ENCODE measurements at places on chromosomes 2 and 18.

GRCh38 chr18:37714691-37715090 is 149.1 kb upstream of the CELF4 start:
- no peak for DNase-seq

DNA sequence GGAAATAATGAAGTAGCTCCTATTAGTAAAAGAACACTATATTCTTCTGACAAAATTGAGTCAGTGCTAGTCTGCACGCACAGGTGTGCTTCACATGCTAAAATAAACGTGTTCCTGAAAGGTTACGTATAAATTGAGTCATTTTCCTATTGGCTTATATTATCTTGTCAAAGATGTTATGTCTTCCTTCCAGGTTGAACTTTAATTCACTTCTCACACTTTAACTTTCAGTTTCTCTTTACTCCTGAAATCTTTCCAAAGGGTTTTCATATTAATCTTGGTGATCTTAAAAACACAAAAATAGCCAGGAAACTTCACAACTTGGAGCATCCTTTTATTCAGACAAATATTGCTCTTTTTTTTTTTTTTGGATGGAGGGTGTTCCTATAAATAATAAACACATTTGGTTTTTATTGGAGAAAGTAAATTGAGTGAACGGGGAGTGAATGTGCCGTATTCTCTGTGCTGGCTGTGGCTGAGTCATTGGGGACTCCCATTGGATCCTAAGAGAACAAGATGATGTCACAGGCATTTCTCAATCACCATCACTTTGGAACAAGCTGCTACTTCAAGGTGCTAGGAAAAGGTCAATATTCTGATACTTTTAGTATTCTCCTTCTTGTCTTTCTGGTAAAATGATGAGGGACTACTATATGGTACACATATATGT is 150.2 kb upstream of the SPATS2L start:
- DNase-seq = no peak

- no peak for DNase-seq
Measured at GRCh38 chr2:31228717-31229116, 5.2 kb upstream of the EHD3 start.

- no peak for DNase-seq
Measured at GRCh38 chr2:217471319-217471718, 531.5 kb downstream of the TNS1 start.

- DNase-seq = no peak
Measured at GRCh38 chr18:48535956-48536355, 2.9 kb upstream of the CTIF start.

DNA sequence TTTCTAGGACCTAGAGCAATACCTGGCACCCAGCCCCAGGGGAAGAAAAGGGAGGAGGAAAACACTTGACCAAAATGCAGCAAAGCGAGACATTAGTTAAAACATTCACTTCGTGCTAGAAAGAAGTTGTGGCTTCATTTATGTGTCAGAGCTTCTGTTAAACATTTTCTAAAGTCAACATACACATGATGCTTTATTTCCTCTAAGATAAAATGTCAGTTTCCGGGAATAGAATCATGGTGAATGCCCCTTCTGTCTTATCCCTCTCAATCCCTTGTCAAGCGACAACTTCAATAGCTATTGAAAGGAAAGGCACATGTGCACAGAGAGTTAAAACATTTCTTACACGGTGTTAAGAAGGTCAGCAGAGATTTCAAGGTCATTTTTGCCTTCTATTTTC is 404.6 kb upstream of the CWC22 start:
- DNase-seq = no peak

GRCh38 chr2:44777036-44777435 is 164.5 kb upstream of the SIX3 start:
- DNase-seq = no peak

GRCh38 chr2:120861191-120861575 is 125.5 kb downstream of the GLI2 start:
- DNase-seq = no peak

DNA sequence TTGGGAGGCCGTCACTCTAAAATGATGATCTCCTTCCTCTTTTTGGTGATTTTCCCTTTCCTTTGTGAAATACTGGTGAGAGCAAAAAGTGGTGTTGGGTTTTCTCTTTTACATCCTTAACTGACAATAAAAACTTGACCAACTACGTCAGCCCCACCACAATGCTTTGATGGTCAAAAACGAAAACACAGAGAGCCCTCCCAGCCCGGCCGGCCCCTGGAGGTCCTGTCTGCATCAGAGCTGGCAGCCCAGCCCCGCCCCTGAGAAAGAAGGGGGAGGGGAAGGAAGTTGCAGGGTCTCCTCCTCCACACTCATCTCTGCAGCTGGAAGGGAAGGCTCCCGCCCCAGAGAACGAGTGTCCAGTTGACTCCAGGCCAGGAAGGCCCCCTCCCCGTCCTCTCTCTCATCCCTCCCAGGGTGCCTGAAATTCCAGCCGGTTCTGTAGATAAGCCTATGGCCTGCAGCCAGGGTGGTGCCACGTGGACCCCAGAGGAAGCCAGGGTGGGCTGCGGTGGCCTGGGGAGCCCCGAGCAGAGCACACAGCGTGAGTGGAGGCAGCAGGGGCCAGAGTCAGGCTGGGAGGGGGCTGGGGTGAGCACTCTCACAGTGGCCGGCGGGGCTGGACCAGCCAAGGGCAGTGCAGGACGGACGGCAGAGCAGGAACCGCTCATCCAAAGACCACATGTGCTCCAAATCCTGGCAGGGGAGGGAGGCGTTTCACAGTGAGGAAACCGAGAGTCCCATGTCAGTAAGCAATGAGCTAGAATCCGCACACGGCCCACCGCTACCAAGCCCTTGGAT is 19.8 kb downstream of the BIN1 start:
- DNase-seq = no peak

GRCh38 chr18:80244956-80245730 is 2.2 kb downstream of the PARD6G start:
- DNase-seq = no peak

- DNase-seq = no peak
Measured at GRCh38 chr18:66599190-66599589, 4.7 kb downstream of the CDH19 start.

DNA sequence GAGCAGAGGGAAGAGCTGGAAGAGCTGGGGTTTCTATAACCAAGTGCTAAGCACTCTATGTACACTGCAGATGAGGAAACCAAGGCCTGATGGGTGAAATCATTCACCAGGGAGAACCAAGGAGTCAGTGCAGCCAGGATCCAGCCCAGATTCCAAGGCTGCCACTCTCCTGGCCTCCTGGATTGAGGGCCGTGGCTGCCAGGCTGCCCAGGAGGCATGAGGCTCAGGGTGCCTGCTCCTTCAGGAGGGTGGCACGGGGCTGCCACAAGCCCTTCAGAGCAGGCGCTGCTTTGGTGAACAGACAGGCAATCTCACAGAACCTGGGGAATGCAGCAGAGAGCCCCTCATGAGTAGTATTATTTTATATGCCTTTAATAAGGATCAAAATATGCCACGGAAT is 293.7 kb upstream of the HDAC4 start:
- no peak for DNase-seq

DNA sequence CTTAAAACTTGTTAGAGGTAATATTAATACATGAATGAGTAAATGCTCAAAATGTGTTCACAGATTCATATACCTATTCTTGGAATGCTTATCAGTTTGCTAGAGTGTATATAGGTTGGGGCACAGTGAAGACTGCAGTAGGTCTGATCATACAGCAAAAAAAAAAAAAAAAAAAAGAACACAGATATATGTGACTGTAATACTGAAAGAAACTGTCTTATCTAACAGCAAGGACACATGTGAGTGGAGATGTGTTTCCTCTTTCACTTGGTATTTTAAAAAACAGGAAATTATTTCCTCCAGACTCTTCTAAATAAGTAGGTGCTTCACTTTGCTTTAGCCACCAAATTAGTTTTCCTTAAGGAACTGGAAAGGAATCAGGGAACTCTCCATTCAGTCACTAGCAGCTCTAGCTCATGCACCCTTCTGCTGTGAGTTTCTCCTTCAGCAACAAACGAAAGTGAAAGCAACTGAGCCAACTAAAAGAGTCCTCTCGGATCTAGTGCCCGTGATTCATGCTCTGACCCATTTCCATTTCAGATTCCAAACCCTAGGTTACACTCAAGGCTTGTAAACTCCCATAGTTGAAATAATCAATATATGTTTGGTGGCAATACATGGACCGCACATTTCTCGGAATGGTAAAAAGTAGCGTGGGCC is 98.5 kb downstream of the DSEL start:
- DNase-seq = no peak

GRCh38 chr2:29920130-29920577 is 1.2 kb downstream of the ALK start:
- peak; percentile 31 for DNase-seq
